ENCODE measurements at places on chromosomes 2 and 18.

DNA sequence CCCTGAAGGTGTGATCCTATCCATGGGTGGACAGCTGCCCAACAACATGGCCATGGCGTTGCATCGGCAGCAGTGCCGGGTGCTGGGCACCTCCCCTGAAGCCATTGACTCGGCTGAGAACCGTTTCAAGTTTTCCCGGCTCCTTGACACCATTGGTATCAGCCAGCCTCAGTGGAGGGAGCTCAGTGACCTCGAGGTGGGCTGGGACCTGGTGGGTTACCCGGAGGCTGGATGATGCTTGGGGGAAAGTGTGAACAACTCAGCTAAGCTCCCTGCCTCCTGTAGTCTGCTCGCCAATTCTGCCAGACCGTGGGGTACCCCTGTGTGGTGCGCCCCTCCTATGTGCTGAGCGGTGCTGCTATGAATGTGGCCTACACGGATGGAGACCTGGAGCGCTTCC is 16.2 kb downstream of the CAD start:
- no peak for DNase-seq

GRCh38 chr2:173657996-173658717 is 303.5 kb downstream of the CDCA7 start:
- peak; percentile 18 for DNase-seq

GRCh38 chr2:70671092-70671675 is 96.8 kb downstream of the ADD2 start:
- no peak for DNase-seq

DNA sequence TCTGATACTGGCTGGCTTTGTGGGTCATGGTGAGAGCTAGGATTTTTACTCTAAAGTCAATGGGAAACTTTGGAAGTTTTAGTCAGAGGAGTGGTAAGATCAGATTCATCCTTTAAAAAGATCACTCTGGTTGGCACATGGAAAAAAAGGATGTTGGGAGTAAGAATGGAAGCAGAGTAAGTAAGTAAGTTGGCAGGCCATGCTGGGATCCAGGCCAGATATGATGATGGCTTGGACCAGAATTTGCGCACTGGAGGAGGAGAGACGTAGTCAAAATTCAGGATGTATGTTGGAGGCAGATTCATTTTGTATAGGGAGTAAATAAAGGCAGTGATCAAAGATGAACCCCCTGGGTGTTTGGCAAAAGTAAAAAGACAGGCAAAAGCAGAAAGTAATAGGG is 283.3 kb upstream of the THSD7B start:
- no peak for DNase-seq

DNA sequence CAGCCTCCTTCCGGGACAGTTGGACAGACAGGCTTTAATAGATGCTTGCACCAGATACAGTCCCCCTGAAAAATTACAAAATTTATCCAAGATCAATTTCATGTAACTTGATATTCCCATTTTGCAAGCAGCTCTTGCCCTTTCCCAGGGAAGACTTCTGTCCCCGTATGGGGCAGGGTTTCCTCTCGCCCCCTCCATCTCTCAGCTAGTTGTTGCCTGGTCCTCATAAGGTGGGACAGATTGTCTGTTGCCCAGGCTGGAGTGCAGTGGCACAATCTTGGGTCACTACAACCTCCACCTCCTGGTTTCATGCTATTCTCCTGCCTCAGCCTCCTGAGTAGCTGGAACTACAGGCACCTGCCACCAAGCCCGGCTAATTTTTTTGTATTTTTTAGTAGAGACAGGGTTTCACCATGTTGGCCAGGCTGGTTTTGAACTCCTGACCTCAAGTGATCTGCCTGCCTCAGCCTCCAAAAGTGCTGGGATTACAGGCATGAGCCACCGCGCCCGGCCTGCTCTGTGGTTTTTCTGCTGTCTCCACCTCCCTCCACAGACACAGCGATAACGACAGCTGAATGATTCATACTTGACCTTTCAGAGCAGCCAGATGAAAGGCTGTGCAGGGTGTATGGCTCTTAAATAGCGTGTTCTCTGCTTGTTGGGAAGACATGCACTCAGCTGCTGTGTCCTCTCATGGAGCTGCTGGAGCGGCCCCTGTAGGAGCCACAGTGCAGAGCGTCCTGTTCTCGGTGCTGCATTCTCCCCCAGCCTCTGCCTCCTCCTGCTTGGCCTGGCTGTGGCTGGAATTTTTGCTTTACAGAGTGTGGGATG is 61.4 kb downstream of the TTC39C start:
- DNase-seq, result peak; percentile 80

- DNase-seq, result peak; percentile 50
These were observed 22.3 kb upstream of the VPS4B start for GRCh38 chr18:63444580-63444979.

DNA sequence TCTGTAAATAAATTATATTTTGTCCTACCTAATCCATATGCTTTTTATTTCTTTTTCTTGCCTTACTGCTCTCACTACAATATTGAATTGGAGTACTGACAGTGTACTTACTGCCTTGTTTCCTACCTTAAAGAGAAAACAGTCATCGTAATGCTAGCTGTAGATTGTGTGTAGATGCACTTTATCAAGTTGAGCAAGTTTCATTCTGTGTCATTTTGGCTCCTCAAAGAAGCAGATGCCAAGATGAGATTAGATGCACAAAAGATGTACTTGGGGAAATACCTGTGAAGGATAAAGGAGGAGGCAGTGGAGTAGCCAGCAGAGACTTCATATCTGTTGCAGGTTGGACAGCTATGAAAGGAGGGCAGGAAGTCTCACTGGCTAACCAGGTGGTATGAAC is 145.5 kb downstream of the FTCDNL1 start:
- no peak for DNase-seq
